ENCODE measurements at places on chromosomes 12 and 14. TPM values are rescaled to one million over a fixed set of nuclear protein-coding genes. Genes with fewer than 3 reads are reported as not detected.

Gene CLEC4E
- not detected for total RNA-seq

Gene TPI1
- total RNA-seq = 743 TPM

Gene TIMELESS
- total RNA-seq = 8.8 TPM

Gene NOS1
- total RNA-seq = not detected

Gene SLC17A8
- not detected for total RNA-seq

Gene PPM1H
- total RNA-seq = 2.3 TPM

Gene HSPB8
- 3.4 TPM for total RNA-seq

Gene KRT78
- total RNA-seq = not detected

Gene CKAP4
- 72.7 TPM for total RNA-seq

Gene PIANP
- total RNA-seq = not detected

Gene AGAP2
- total RNA-seq = under 0.01 TPM

Gene KRT73
- total RNA-seq = not detected

Gene NDRG2
- 3.6 TPM for total RNA-seq

Gene PCBP2
- total RNA-seq = 417 TPM

Gene FOXN4
- total RNA-seq = not detected

Gene TEX22
- total RNA-seq = 0.17 TPM

Gene C14orf132
- total RNA-seq = 2.8 TPM

Gene DNM1L
- 119 TPM for total RNA-seq

Gene C14orf119
- total RNA-seq = 52.2 TPM

Gene FAM186B
- total RNA-seq = 0.34 TPM

Gene SIX6
- not detected for total RNA-seq

Gene CHGA
- total RNA-seq = under 0.01 TPM

Gene NAB2
- total RNA-seq = 9.6 TPM

Gene GABARAPL1
- 88.2 TPM for total RNA-seq
